NK-92 treated with Interleukin-12 subunit alpha and Interleukin-12 subunit beta, amount 100 ng/mL, for 24 hours (cell line): ENCODE measurements at places on chromosomes 2 and 18.
A peak's percentile ranks its signal among the peaks of the same experiment; 100 is the strongest.

- no peak for DNase-seq
Measured at GRCh38 chr2:171244970-171245782, 84.5 kb upstream of the TLK1 start.

GRCh38 chr2:20291846-20292408 lies 58.7 kb downstream of the PUM2 start:
- DNase-seq = no peak

GRCh38 chr2:98703738-98704137 lies 27.2 kb downstream of the MGAT4A start:
- no peak for DNase-seq

- no peak for DNase-seq
Measured at GRCh38 chr2:204825681-204826080, 280.4 kb downstream of the PARD3B start.

DNA sequence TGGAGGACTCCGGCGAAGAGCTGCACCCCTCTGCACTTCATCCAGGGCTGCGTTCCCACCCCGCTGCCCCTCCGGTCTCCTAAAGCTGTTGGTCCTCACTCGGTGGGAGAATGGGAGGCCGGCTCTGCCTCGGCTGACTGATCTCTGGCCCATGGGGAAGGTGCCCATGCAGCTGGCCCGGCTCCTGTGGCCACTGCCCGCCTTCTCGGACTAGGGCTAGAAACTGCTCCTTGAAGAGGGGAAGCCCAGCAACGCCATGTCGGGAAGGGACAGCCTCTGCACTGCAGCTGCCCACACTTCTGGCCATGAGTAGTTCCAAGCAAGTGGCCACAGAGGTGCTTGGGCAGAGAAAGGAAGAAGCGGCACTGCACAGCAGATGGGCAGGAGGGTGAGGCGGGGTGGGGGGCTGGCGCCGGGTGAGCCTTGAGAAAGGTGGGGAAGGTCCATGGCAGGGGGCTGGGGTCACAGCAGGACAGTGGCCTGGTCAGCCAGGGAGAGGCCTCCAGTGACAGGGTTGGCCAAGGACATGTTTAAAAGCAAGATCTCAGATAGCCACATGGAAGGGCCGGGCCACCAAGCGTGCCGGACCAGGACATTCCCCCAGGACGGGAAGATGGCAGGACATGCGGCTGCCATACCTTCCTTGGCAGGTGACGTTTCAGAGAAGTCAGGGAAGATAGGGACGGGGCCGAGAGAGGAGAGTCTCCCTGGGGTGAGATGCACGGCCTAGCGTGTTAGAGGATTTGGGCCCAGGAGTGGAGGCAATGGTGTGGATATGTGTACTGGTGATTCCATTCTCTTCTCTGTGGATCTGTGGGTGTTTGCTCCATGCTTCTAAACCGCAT lies 158.8 kb upstream of the HDAC4 start:
- no peak for DNase-seq

DNA sequence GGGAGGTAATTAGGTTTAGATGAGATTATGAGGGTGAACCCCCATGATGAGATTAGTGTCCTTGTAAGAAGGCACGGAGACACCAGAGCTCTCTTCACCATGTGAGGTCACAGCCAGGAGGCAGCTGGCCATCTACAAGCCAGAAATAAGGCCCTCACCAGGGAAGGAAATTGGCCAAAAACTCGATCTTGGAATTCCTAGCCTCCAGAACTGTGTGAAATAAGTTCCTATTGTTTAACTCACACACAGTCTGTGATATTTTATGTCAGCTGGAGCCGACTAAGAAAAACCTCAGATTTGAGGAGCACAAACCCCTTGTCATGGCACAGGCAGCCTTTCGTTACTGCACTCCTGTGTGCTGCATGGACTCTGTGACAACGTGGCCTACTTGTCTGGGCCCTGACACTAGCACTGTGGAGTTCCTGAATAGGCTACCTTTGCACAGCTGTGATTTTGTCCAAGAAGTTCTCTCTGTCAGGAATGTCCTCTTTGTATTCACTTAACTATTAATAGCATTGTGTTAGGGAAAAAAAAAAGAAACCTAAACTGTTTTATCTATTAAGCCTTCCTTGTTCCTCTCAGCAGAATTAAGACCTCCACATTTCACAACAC lies 319.8 kb downstream of the TDRD15 start:
- DNase-seq = no peak

DNA sequence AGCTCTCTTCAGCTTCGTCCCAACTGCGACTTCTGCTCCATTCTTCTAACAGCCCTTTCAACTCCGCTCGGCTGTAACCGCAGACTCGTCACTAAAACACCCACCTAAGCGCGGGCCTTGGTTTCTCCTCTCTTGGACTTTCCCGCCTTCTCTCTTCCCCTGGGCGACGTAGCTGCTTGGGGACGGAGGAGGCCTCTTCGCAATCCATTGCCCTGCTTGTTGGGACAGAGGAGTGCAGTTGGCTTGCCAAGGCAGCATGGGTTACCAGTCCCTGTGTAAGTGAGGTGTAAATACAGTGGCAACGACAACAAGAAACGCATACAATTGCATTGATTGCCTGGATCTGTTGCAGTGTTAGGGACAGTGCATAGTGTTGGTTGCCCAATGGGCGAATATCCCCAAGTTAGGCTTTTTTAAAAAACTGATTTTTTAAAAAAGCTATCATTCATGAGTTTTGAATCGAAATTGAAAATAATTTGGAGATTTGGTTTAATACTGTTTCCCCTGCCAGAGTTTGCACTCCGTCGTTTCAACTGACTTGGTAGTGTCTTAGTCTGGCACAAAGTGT lies 484 bp upstream of the DARS1 start:
- DNase-seq = peak; percentile 80

DNA sequence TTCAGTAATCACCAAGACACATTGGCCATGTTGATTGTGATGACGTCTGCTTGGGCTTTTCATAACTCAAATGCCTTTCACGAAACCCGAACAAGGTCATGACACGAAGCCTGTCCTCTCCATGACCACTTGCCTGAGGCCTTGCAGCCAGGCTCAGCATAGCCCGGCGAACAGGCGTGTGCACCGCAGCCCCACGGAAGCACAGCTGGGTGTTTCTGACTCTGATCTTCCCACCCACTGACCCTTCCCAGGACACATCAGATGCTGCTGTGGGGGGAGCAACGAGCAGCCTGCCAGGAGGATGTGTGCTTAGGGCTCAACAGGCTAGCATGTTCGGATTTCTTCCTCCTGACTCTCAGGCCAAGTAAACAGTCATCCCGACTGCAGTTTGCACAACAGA lies 369.4 kb upstream of the SALL3 start:
- DNase-seq = no peak

DNA sequence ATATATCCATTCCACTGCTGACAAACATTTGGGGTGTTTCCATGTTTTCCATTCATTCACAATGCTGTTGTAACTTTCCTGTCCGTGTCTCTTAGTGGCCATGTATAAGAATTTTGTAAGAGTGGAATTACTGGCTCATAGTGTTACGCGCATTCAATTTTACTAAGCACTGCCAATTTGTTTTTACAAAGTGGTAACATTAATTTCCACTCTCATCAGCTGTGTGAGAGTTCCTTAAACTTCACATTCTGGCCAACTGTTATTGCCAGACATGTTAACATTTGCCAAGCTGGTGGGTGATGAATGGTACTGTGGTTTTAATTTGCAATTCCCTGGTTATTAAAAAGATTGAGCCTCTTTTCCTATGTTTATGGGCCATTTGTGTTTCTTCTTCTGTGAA lies 134.2 kb downstream of the DTNB start:
- no peak for DNase-seq

GRCh38 chr18:33201509-33201926 lies 239.0 kb downstream of the CCDC178 start:
- no peak for DNase-seq

DNA sequence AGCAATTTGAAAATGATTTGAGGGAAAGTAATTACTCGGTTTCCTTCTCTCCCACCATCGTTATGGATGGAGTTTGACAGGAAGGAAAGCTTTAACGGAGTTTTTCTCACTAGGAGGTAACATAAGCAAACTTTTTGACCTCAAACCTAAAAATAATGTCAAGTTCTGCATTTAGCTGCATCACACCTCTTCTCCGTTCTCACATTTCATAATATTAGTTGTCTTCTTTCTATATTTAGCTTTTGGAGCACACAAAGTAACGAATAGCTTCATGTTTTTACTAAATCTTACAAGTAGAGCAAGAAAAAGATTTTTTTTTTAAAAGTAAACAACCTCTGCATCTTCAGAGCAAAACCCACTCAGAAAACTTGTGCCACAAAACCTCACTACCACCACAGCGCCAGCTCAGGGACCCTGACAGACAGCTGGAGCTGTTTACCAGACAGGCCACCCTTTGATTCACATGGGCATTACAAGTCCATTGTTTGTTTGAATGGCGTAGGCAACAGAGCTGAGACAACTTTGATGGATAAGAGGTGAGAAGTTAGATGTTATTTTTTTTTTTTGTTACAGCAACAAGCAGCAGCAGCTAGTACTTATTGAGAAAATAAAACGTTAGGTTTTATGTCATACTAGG lies 21.9 kb upstream of the ICOS start:
- DNase-seq = no peak

DNA sequence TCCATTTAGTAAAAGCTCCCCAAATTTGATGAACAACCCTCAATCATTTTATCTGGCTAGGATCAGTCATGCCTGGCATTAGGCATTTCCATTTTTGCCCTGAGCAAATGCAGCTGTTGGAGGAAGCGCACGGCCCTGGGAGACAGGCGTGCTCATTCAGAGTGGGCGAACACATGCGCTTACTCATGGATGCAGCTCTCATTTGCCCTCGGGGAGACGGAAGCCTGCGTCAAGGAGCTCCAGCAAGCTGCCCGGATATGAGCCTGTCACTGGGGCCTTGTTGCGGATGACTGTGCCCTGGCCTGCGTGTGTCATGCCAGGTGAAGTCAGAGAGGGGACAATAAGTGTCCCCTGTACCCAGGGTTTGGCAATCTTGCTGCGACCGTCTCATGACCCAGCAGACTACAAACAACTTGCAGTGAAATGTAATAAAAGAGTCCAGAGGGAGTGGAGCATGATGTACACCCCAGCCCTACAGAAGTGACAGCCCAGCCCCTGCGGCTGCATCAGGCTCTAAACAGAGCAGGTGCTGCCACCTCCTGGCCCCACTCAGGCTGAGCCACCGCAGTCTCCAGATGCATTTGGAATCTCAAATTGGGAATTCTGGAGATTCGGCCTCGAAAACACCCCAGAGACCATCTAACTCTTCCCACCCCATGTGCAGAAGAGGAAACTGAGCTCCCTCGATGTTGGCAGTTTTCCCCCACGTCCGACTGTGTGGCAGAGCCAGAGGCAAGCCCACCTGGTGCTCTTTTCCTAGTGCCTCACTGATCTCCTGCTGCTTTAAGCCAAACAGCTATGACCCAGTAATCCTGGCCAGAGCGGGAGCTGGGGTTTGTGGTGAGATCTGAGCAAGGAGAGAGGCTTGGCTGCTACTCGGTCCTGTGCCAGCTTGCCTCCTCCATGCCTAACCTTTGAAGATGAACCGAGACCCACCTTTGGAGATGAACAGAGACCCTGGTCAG lies 105.0 kb upstream of the ALK start:
- DNase-seq = no peak

DNA sequence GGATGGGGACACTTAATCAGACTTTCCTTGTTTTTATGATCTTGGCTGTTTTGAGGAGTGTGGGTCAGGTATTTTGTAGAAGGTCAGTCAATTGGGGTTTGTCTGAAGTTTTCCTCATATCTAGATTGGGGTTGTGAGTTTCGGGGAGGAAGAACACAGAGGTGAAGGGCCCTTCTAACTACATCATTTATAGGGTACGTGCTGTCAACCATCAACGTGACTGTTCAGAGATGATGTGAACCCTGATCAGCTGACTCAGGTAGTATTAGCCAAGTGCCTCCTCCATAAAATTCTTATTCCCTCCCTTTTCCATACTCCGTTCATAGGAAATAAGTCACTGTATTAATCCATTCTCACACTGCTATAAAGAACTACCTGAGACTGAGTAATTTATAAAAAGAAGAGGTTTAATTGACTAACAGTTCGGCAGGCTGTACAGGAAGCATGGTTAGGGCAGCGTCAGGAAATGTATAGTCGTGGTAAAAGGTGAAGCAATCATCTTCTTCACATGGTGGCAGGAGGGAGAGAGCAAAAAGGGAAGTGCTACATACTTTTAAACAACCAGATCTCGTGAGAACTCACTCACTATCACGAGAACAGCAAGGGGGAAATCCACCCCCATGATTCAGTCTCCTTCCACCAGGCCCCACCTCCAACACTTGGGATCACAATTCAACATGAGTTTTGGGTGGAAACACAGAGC lies 547.1 kb upstream of the LINC00305 start:
- DNase-seq = no peak

DNA sequence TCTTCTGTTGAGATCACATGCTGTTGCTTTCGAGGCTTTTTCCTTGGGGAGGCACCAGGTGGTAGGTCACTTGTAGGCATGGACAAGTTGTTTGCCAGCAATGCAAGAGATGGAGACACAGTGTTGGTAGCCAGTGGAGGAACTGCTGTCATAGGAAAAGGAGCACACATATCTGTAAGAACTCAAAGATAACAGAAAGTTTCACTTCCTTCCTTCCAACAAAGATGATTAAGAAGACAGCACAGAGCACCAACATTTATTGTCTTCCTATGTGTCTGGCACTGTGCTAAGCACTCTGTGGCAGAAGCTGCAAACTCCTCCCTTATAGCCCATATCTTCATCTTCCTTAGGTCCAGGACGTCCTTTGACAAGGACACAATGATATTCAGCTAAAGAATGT lies 64.5 kb upstream of the AMMECR1L start:
- DNase-seq = no peak

GRCh38 chr2:192275632-192276031 lies 80.9 kb upstream of the TMEFF2 start:
- no peak for DNase-seq

DNA sequence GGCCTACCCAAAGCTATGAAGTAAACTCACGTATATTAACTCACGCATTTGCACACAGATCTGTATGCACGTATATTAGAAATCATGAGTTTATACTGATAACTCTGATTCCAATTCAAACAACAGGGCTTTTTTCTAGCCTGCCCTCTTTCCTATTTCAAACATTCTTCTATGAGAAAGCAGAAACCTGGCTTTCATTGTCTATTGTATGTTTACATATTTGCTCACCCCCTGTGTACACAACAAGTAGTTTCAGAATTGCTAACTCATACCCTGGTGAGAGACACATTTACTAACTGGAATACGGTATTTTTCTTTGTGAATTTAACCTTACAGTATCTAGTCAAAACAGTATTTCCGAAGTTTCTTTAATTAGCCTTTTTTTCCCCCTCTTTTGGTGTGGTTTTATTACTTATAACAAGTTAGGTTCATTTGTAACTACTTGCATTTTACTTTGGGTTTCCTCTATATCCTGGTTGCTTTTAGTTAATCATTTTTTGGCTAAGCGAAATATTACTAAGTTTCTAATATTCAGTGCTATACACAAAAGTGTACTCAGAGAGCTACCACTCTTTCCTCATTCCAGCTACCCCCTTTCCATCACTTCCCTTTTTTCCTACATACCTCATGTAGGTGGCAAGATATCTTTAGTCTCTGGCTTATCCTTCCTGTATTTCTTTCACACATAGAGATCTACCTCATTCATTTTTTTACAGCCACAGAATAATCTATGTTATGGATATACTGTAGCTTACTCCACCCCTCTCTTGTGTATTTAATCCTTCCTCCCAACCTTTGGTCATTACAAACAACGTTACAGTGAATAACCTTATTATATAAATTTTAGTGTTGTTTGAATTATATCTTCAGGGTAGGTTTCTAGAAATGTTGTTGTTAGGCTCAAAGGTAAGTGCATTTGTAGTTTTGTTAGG lies 112.7 kb upstream of the BCL2L11 start:
- DNase-seq = no peak

GRCh38 chr2:41906338-41906725 lies 141.5 kb upstream of the PKDCC start:
- DNase-seq = no peak
